ENCODE measurements at places on chromosomes 5 and 9.
A peak's percentile ranks its signal among the peaks of the same experiment; 100 is the strongest.

DNA sequence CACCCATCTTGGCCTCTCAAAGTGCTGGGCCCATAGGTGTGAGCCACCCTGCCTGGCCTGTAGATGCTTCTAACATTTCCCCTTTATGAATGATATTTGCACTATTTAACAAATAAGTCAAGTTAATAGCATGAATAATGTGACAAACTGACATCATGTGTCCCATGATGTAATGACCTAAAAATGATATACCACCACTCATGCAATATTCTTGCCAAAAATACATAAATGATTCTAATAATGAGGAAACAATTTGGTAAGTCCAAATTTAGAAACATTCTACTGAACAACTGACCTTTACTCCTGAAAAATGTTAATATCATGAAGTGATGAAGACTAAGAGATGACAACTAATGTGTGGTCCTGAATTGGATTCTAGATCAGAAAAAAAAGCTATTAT lies 33.5 kb upstream of the TRIM14 start:
- no peak for DNase-seq

- no peak for DNase-seq
Measured at GRCh38 chr9:21580636-21581378, 98.7 kb upstream of the IFNE start.

- peak; percentile 62 for DNase-seq
Measured at GRCh38 chr9:20353931-20354652, 268.2 kb downstream of the MLLT3 start.

DNA sequence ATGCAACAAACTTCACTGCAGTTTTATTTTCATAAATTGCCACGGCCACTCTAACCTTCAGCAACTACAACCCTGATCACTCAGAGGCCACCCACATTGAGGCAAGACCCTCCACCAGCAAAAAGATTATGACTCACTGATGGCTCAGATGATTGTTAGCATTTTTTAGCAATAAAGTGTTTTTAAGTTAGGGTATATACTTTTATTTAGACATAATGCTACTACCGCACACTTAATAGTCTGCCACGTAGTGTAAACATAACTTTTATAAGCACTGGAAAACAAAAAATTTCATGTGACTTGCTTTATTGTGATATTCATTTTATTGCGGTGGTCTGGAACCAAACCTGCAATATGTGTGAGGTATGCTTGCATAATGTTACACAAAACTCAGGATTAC lies 257.9 kb downstream of the ZSWIM6 start:
- no peak for DNase-seq

DNA sequence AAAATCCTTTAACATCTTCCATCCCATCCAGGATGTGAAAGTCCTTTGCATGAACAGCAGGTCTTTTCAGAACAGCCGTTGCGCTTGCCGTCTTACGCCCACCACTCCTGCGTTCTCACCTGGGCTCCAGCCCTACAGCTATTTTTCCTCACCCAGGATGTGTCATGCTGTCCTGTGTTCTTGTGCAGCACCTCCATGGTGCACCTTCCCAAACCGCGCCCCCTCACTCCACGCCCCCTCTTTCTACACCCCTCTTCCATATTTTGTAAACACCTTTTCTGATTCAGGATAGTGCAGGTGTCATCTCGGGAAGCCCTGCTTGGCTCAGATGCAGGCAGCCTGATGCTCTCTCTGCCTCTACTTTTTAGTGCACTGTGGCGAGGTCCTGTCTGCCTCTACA lies 18.4 kb downstream of the CAMK4 start:
- no peak for DNase-seq

Measured in AG10803 (cell line).